Daoy (cell line): ENCODE measurements at places on chromosomes 2 and 18. TPM values are rescaled to one million over a fixed set of nuclear protein-coding genes. Genes with fewer than 3 reads are reported as not detected.

DNA sequence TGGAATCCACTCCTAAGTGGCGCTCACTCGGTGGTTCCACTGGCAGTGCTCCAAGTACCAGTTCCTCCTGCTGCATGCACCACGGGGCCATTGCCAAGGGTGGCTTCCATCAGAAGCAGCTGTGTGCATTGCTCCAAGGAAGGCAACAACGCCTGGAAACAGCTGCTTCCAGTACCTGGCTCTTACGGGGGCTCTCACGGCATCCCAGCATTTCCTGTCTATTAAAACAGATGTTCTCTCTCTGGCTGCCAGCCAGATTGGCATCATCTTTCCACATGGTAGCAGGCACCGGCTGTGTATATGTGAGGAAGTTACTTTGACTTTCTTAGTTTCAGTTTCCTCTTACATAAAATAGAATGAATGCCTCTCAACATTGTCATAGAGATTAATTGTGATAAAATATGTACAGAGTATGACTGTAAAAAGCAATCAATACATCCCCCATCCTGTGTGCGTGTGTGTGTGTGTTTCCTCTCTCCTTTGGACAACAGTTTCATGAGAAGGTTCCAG, 84.9 kb downstream of the CMPK2 start:
- DNase-seq, result peak; percentile 13

- DNase-seq, result no peak
Measured at GRCh38 chr2:46956981-46957531, 41.5 kb upstream of the MCFD2 start.

- DNase-seq, result peak; percentile 45
Measured at GRCh38 chr18:24054130-24054529, 39.6 kb downstream of the TTC39C start.

DNA sequence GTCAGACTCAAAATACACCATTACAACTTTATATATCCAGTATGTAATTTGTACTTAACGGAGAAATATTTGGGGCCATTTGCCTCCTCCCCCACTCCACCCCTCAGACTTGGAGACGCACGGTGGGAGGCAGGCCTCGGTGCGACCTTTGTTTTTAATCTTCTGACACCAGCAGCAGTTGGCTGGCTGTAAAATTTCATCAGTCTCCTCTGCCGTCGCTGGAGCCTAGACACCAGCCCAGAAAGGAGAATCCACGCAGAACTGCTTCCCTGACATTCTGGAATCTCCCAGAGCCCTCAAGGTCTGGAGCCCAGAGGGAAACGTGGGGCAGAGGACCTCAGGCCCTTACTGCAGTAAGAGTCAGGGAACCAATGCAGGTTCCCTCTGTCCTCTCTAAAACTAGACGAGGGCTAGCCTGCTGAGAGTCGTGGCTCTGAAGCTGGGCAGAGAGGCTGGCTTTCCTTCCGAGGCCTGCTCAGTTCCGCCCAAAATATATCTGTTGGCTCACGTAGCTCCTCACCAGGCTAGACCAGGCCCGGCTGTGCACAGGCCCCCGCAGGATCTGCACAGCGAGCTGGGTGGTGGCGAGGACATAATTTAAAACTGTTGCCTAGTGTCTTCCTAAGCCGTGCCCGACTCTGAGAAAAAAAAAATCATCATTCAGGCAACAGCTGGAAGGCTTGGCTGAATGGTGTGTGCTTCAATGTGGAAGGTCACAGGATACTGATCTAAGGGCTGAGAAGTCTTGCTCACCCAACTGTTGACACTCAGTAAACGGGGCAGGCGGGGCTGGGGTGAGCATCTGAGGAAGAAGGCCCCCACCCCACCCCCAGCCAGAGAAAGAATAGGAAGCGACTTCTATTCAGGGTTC, 40.4 kb downstream of the EN1 start:
- no peak for DNase-seq

The RTP5 gene
- not detected in 2 replicates for total RNA-seq

The GPBAR1 gene
- total RNA-seq, result not detected in 2 replicates

The WNT10A gene
- total RNA-seq, result 0.11 and 0.12 TPM in 2 replicates
